ENCODE measurements at places on chromosomes 12 and 14.
A peak's percentile ranks its signal among the peaks of the same experiment; 100 is the strongest.

DNA sequence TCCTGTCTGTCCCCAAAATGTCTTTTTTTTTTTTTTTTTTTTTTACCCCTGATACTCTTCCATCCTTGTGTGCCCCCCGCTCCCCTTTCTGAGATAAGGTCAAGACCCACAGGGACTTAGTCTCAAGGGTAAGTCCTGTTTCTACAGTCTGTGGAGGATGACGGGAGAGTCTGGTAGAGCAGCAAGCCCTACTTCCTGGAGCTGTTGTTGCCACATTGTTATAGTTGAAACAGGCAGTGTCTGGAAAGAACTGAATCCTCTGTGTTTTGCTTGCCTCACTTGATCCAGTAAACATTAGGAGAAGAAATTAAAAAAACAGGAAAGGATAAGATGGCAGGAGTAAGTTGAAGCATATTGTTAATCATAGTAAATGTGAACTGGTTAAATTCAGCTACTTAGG lies 45.5 kb downstream of the ZNF664 start:
- DNase-seq, result no peak

DNA sequence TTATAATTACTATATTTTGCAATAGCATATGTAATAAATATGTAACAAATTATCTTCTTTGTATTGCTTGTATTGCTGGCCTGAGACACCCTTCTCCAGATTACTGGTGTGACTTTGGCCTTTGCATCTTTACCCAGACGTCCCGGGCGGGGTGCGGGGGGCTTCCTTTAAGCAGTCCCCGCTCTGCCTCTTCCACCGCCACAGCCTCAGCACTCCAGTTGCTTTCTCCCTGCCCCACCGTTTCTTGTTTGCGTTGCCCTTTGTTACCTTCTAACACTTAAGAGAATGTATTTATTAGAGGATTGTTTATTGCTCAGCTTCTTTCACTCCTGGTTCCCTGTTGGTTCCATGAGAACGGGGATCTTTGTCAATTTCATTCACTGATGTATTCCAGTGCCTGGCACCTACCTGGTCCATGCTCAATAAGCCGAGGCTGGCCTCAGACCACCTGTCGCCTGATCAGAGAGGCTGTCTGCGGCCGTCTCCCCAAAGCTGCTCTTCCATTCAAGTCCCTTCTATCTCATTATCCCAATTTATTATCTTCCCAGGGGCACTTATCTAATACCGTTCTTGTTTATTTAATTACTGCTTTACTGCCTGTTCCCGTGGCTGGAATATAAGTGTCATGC lies 100.5 kb upstream of the RFLNA start:
- no peak for DNase-seq

DNA sequence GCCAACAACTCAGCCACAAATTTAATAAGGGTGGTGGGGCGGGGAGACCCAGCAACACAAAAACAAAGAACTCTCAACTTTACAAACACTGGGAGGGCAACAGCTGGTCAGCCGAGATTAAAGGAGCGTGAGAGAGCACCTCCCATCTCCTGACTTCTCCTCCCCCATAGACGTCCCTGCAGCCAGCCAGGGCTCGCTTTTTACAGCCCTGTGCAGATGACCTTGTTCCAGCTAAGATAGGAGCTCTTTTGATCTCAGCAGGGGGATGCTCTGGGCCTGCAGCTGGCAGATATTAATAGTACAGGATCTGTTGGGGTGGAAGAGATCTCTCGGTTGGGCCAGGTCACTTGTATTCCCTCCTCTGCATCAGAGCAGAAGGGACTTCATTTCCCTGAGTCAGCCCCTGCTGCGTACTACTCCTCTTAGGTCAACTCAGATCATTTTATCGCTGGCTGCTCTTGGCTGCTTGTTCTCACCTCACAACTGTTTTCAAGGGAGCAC lies 475.8 kb downstream of the RAD51B start:
- DNase-seq, result no peak

DNA sequence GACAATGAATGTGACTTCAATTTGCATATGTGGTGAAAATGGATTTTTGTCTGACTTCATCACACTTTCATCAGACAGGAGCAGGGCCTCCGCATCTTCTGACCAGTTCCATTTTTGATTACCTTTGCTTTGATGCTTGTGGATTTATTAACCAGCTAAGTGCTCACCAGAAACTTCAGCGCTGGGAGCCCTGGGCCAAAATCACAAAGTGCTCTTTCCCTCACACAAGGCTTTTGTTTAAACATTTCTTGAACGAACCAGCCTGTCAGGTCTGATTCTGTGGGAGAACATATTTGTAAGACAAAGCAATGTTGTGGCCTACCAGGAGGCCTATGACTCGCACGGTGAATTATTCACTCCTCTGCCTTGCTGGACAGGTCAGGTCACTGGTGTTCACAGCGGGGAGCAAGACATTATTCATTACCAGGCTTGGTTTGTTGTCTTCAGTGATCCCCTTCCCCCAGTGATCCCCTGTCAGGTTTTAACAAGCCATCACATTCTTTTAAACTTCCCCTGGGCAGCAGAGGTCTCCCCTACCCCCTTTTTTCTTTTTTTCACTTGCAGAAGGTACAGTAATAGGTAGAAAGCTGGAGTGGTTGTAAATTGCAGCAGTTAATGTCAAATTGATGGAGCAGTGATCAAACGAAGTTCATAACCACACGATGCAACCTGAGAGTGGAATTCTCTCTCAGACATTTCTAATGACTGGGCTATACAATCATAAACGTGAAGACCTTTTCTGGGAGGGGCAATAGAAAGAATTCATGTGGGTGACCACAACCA lies 167.5 kb upstream of the PRICKLE1 start:
- peak; percentile 79 for DNase-seq

GRCh38 chr14:104879983-104880565 lies 15.0 kb downstream of the CEP170B start:
- DNase-seq, result no peak
